Muscle of leg (tissue), 16 donors: ENCODE measurements at places on chromosomes 13 and 19. TPM values are rescaled to one million over a fixed set of nuclear protein-coding genes. Genes with fewer than 3 reads are reported as not detected.

GRCh38 chr13:112451512-112452379 lies 75.6 kb downstream of the SPACA7 start:
- no peak for DNase-seq

DNA sequence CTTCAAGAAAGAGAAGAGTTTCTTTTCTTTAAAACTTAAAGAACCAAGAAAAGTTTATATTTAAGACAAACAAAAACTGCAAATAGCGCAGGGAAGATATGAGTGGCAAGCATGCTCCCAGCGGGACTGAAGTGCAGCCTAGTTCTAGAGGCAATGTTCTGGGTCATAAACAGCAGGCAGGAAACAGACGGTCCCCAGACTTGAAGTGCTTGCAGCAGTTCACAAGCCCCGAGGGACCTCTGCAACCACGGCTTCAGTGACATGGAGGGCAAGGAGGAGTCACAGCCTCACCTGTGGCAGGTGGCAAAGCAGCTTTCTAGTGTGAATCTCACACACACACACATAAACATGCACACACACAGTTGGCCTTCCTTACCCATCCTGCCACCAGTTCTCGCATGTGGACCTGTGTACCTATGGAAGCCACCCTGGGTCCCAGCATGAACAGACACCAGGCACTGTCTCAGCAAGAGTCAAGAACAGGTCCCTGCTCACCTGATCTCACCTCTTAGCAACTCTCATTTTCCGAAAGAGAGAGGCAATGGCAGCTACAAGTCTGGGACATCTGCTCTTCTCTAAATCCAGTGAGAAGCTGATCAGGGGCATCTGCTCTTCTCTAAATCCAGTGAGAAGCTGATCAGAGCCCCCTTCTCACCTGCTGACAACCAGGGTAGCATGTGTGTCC lies 162.0 kb downstream of the EFNB2 start:
- DNase-seq: peak; percentile 38

Gene TEX101
- not detected for total RNA-seq

Gene SH2D3A
- 0.13 TPM for total RNA-seq

DNA sequence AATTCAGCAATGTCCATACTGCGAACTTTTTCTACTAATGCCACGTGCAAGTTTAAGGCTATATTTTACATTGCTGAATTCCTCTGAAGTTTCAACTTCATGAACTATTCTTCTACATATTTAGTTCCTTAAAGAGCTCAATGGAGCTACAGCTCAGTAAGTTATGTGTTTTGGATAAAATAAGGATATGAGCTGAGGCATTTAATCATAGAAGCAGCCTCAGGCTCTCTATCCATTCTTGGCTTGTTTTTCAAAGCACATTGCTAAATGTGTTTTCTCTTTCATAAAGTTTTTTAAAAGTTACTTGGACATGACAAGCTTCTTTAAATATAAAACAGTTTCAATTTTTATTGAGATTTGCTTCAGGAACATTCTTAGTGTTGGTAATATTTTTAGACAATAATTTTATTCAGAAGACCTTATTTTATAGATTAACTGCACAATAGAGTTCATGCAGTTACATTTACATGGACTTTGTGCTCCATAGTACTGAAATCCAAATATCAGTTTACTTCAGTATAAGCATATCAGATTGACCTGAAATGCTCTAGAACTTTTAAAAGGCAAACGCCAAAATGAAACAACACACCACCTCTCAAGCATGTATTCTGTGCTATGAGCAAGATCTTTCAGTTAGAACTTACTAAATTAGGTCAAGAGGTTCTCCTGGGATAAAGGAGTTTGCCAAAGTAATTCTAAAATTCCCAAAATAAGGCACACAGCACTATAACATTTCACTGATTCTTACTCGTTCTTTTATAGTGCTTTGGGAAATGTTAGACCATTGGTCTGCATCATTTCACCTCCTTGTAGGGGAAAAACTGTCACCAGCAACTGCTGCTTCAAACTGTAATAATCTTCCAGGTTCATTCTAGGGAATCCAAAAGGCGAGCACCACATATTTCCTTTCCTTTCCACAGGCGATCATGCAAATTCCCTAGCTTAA lies 275.5 kb downstream of the ENOX1 start:
- peak; percentile 72 for DNase-seq

- peak; percentile 89 for DNase-seq
Measured at GRCh38 chr19:1131718-1132551, 28.1 kb downstream of the GPX4 start.

Gene IGFLR1
- total RNA-seq: 2.1 TPM

- no peak for DNase-seq
Measured at GRCh38 chr13:40517486-40518480, 148.7 kb downstream of the FOXO1 start.

Gene PRRG2
- 0.84 TPM for total RNA-seq

Gene TMPRSS9
- 0.18 TPM for total RNA-seq

Gene CYP4F11
- not detected for total RNA-seq

DNA sequence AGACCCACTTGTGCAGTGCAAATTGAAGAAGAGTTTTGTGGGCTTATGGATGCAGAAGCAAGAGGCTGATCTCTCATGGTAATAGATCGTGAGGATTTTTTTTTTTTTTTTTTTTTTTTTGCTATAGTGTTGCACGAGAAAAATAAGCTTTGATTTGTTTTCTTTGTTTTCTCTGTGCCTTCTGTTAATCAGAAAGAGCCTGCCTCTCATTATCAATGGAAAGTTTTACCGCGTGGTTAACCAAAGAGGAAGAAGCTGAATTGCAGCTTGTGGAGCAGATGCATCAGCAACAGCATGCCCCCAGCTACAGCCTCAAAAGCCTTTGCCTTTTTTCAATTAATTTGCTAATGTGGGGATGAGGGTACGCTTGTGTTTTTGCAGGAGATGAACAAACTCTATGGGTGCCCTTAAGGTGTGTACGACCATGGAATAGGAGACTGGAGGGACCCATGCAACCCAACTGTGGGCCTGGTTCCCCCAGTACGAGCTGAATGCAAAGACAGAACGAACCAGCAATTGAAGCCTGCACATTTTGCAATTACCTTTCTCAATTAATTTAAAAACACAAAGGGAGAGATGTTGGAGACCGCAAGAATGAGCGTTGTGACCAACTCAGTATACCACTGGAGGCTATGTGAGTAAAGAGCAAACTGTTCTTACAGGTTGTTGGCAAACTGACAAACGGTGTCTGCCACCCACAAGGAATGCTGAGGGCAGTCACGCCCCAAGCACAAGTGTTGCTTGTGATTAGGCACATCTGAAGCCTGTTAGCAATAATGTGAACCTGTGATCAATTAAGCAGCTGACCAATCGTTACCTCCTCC lies 58.6 kb upstream of the SPRY2 start:
- peak; percentile 18 for DNase-seq

- no peak for DNase-seq
Measured at GRCh38 chr13:43835701-43836100, 43.8 kb downstream of the CCDC122 start.

Gene WTIP
- 19.3 TPM for total RNA-seq

- no peak for DNase-seq
Measured at GRCh38 chr19:6204866-6205723, 69.6 kb downstream of the ACSBG2 start.

Gene VSIG10L
- 0.49 TPM for total RNA-seq

- peak; percentile 53 for DNase-seq
Measured at GRCh38 chr13:93727211-93728141, 500.9 kb downstream of the GPC6 start.

DNA sequence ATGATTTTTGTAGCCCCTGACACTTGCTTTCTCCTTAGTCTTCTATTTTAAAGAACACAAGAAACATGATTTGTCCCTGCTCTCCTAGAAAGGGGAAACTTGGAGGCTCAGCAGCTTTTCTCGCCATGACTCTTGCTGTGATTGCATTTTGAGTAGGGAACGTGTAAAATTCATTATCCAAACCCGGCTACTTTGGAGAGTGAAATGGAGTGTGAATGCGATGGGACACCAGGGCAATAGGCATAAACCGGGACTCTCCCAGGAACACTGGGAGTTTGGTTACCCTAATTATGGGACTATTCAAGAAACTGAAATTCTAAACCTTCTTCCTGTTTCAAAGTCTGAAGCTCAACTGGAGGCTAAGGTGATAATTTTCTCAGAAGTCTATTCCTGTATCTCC lies 181.7 kb upstream of the RFC3 start:
- DNase-seq: no peak

DNA sequence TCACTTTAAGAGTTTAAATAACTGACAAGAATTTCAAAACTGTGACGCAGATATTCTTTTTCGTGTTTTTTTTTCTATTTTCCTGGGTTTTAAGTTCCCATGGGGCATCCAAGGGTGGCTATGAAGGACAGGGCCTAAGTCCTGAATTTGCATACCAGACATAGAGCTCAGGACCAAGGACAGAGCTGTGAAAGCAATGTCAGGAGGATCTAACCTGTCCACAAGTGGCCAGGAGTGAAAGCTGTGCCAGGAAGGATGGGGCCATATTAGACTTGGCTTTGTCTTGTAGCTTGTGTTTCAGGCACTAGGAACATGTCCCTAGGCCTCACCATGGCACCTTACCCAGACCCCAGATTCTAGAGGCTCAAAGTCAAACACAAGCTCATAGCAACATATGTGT lies 289.4 kb upstream of the MIR17HG start:
- peak; percentile 40 for DNase-seq

DNA sequence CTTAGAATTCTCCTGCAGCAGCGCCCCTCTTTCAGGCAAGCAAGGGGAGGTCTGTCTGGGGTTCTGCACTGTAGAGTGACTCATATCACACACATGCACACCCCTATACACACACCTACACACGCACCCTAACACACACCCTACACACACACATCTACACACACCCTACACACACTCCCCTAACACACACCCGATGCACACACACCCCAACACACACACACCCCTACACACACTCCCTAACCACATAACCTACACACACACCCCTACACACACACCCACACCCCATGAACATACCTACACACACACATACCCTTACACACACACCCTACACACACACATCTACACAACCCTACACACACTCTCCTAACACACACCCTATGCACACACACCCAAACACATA lies 493.2 kb downstream of the IRS2 start:
- DNase-seq: no peak

GRCh38 chr19:15283141-15283883 lies 49.0 kb downstream of the BRD4 start:
- no peak for DNase-seq

Gene ERFL
- total RNA-seq: 0.04 TPM

DNA sequence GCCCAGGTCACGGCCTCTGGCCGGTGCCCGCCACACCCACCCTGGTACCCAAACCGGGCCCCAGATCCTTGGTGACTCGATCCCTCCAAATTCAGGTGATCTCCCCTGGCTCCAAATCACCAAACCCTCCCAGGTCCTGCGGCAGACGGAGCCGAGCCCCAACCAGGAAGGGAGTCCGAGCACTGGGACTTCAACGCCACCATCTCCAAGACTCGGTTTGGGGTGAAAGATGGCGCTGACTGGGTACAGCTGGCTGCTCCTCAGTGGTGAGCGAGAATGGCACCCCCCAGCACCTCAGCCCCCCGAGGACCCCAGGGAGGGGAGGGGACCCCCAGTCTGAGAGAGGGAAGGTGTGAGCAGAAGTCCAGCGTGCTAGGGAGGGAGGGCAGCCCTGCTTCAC lies 2.3 kb downstream of the CEACAM16 start:
- DNase-seq: no peak

DNA sequence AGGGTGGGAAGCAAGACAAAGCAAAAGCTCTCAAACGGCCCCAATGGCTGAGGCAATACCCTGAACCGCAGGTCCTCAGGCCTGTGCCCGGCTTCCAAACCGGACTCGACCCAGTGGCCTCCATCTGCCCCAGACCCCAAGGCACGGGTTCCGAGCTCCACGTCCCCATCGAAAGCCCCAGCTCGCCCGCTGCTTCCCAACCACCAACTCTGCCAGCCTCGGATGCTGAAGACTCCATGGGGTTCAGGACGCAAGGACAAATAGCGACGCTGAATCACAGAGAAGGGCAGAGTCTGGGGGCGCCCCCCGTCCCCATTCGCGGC lies 559 bp downstream of the POLR2E start:
- DNase-seq: no peak

DNA sequence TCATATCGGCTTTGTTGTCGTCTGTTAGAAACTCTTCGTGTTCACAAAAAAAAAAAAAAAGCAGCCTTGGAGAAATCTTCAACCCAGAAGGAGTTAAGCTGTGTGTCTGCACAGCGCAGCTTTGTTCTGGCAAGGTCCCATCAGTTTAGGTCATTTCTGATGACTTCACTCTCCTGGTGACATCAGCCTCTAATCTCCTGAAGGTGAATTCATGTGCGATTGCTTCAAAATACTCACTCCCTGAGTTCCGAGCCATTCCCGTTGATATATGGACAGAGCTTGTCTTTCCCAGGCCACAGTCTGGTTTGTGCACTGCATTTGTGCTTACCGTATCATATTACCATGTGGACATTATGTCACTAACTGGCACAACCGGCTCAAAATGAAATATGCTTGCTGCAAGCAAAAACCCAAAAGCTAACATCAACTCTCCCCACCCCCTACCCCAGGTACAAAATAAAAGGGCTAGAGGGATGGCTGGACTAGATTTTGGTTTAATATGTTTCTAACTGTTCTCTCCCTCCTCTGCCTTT lies 342.4 kb downstream of the KCNRG start:
- peak; percentile 88 for DNase-seq

Gene ZNF430
- 8.2 TPM for total RNA-seq

GRCh38 chr19:35756377-35757230 lies at the start of gene HSPB6:
Gene HSPB6 (minus strand): TSS chr19:35757029. CDS start chr19:35757008, 21 bp downstream.
- peak; percentile 73 for DNase-seq

- DNase-seq: peak; percentile 86
Measured at GRCh38 chr13:43331672-43332071, 308.3 kb downstream of the DNAJC15 start.

Gene COL4A2
- total RNA-seq: 468 TPM

- no peak for DNase-seq
Measured at GRCh38 chr13:32932376-32932775, 83.8 kb upstream of the KL start.

Gene HAUS8
- total RNA-seq: 3.9 TPM

DNA sequence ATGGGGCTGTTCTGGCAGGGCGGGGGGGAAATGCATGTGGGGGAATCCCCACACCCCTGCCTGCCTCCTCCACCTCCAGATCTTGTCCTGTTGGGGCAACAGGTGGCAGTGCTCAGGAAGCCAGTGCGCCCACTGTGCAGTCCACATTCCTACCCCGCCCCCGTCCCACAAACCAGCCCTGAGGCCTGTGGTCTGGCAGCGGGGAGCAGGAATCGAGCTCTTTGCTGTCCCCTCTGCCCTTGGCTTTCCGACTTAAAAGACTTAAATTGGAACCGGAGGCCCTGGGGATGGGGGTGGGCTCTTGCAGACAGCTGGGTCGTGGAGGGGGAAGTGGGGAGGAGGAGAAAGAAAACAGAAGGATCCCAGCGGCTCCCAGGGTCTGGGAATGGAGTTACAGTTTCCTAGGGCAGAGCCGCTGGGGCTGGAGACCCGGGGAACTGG lies 4.3 kb downstream of the NANOS3 start:
- peak; percentile 59 for DNase-seq
